ENCODE measurements at places on chromosomes 6 and 20. TPM values are rescaled to one million over a fixed set of nuclear protein-coding genes. Genes with fewer than 3 reads are reported as not detected.

PTK6 gene
- under 0.01 TPM for total RNA-seq

CRISP3 gene
- total RNA-seq, result not detected

KIF25 gene
- not detected for total RNA-seq

MYLK4 gene
- 0.57 TPM for total RNA-seq

GABRR1 gene
- not detected for total RNA-seq

GTF2H4 gene
- total RNA-seq, result 11.1 TPM

ELOVL2 gene
- total RNA-seq, result 3.9 TPM

CDSN gene
- under 0.01 TPM for total RNA-seq

OPN5 gene
- not detected for total RNA-seq

RAET1L gene
- total RNA-seq, result not detected

CST5 gene
- not detected for total RNA-seq

MBOAT1 gene
- total RNA-seq, result 1.5 TPM
